ENCODE measurements at places on chromosomes 1 and 21.

- no peak for DNase-seq
These were observed 8.0 kb downstream of the HJV start for GRCh38 chr1:146013559-146013922.

DNA sequence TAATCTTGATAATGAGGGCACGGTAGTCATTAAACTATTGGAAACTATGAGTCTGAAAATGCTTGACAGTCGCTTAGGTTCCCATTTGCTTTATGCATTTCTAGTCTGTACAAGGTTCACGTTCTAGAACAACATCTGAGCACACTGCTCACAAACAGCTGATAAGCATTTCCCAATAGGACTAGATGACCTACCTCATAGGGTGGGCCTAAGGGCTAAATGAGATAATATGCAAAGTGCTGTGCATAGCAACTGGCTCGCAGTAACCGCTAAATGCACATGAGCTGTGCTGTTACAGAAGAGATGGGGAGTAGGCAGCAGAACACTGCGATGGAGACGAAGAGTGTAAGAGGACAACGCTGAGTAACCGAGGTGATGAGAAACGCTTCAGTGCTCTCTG lies 628.0 kb downstream of the SMYD3 start:
- DNase-seq, result no peak

- no peak for DNase-seq
These were observed 835 bp upstream of the LCE1D start for GRCh38 chr1:152795686-152796085.

DNA sequence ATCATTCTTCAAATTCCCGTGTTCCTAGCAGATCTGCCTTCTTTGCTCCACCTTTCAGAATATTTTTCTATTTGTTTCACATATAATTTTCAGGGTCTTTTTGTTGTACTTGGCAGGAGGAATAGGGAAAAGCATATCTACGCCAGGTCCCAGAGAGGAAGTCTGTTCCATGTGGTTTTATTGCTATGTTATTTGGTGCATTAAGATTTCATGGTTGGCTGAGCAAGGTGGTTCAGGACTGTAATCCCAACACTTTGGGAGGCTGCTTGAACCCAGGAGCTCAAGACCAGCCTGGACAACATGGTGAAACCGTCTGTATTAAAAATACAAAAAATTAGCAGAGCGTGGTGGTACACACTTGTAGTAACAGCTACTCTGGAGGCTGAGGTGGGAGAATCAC lies 36.1 kb downstream of the COL6A1 start:
- no peak for DNase-seq

DNA sequence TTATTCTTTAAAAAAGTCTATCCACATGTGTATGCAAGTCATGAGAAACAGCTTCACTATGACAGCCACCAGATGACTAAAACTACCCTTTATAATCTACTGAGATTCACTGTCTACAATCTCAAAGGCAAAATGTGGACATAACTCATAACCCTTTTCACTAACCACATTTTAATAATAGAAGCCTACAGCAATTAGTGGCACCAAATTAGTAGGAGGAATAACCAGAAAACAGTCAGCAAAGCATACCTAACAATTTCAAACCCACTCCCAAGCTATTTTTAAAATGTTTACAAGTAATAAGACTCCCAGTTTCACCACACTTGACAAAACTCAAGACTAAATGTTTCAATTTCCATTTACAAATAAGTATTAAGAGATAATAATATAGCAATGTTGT lies 442.9 kb downstream of the PTPRC start:
- no peak for DNase-seq

DNA sequence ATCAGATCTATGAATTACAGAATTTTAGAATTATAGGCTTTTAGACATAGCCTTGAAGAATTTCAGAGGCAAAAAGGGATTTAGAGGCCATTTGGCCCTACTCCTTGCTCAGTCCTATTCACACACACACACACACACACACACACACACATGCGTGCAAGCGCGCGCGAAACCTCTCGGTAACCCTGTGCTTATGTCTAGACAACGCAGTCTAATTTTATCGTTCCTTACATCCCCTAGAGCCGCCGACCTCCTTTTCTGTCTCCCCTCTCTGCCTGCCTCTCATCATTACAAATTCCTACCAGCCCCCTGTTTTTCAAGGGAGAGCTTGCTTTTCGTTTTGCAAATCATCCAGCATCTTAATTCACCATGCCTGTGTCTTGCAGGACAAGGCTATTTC lies 252.1 kb downstream of the FOXD2 start:
- no peak for DNase-seq

DNA sequence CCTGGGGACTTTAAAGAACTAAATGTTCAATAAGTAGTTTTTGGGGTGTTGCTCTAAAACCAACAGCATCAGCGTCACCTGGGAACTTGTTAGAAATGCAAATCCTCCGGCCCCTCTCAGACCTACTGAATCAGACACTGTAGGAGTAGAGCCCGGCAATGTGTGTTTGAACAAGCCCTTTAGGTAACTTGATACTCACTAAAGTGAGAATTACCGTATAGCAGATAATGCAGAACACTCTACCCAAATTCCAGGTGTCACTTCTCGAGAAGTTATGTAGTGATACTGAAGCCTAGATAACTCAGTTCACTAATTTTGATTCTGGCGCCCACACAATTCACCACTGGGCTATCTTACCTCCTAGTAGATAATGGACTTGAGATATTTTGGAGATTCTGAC lies 3.7 kb upstream of the DPT start:
- no peak for DNase-seq

DNA sequence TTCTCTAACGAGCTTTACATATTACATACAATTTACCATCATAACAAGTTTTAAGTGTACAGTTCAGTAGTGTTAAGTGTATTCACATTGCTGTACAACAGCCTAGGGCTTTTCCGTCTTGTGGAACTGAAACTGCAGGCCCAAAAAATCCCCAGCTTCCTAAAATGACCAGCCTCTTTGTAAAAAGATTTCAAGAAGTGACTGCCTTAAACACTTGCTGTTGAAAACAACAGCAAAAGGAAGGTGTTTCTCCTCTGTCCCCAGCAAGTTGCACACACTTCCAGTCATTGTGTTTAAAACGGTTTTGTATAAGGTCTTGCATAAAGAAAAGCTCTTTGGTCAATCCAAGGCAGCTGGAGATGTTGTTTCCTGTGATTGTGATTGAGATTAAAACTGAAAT lies 16.0 kb upstream of the GBP1 start:
- no peak for DNase-seq

DNA sequence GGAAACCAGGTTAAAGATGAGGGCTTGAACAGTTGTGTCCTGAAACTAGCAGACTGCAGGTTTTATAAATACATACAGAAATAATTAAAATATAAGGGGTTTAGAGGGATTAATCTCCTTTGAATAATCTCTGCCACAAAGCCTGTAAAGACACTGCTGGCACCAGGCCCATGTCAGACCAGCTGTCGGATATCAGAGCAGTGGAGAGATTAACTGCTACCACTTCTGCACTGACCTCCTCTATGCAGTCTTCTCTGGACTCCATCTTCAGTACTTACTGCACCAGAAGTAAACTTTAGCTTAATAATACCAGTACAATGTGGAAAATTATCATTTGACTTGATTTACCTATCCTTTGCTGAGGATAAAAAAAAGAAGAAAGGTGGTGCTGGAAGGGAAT lies 128.6 kb downstream of the LHX4 start:
- DNase-seq, result no peak

DNA sequence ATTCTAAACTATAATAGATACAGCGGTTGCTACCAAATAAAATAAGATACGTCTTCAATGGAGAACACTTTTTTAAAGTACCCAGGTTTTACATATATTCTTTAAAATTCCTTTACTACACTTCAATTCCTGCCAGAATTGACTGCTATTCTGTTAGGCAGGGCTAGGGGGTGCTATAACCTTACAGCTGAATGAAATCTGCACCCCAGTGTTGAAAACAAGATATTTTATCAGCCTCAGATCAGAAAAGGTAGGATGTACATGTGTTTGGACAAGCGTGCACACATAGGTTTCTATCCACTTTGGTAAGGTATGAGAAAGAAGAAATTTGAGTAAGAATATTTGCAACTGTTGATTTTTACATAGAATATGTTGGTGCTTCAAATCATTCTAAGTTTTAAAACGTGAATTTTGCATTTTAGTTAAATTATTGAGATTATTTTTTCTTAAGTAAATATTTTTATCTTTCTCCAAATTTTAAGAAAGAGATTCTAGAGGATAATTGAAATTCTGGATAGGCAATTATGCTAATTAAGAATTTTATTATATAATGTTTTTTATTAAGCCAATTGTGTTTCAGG lies 490.8 kb upstream of the ADGRL4 start:
- DNase-seq, result no peak

DNA sequence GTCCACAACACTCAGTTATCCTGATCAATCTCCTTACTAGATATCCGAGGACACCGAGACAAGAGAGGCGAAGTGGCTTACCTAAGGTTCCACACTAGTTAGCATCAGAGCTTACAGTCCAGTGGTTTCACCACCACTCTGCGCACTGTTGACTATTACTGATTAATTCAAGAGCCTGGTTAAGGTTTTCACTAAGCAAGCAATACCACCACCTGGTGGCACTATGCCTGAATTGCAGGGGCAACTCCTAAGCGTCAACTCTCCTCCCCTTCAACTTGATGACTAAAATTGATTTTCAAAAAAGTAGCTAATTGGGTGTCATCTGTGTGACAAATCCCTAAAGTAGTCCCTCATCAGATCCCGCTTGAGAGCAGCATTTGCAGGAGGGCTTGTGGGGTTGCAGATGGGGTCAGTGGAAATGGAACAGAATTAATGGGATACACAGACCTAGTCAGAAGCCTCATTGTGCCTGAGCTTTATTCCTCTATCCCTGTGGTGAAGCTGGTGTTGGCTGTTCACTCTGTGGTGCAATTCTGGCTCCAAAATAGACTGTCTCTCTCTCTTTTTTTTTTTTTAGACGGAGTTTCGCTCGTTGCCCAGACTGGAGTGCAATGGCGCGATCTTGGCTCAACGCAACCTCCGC lies 9.1 kb downstream of the TTC22 start:
- no peak for DNase-seq

- DNase-seq, result no peak
These were observed 4.6 kb downstream of the COL18A1 start for GRCh38 chr21:45409466-45410150.

GRCh38 chr1:76547916-76548315 lies 319.4 kb upstream of the ST6GALNAC5 start:
- DNase-seq, result no peak

- no peak for DNase-seq
These were observed 179.2 kb downstream of the GIPC2 start for GRCh38 chr1:78224861-78225552.

- no peak for DNase-seq
These were observed 288.9 kb downstream of the LRRIQ3 start for GRCh38 chr1:73909043-73909562.

DNA sequence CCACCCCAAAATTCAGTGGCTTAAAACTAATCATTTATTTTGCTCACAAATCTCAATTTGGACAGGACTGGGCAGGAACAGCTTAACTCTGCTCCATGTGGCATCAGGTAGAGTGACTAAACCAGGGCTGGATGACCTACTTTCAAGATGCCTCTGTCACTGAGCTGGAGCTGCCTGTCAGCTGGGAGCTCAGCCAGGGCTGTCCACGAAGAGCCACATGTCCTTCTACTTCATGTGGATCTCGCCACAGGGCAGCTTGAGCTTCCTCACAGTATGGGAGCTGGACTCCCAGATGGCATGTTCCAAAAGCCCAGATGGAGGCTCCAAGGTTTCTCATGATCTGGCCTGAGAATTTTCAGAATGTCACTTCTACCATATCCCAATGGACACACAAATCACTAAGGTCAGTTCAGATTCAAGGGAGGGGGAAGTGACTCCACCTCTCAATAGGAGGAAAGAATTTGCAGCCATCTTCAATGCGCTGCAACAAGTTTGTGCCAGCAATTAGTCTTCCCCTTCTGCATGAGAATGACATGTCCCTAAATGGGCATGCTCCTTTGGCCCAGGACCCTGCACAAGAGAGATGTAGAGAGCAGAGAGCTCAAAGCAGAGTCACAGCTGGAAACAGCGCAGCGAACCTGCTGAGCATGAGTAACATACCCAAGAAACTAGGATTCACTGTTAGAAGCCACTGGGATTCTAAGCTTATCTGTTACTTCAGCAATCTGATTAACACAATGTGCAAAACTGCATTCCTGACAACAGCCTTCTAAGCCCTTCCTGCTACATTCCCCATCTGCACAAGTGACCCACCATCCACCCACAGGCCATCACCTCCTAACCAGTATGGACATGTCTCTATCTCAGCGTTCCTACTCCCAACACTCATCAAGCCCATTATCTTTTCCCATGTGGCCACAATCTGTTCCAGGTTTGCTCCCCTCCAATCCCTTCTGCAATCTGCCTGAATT lies 17.0 kb downstream of the HLCS start:
- no peak for DNase-seq
